ENCODE measurements at places on chromosomes 6 and 20.

DNA sequence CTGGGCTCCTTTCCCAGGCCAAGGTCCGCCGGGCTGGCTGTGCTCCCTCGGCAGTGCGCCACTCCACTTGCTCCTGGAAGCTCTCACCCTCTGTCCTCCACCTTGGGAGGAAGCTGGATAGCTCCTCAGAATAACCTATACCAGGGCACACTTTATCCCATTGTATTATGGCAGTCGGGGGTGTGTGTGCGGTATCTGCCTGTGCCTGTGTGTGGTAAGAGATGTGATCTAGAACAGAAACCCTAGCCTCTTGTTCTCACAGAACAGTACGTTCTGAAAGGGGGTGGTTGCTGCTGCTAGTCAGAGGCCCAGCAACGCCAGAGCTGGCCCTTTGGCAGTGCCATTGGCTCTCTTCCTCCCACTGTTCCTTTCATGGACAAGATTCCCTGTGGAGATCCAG lies 168.4 kb downstream of the TBXT start:
- DNase-seq, result no peak

GRCh38 chr6:150417899-150418826 lies 49.4 kb downstream of the IYD start:
- peak; percentile 72 for DNase-seq

GRCh38 chr20:22863826-22864225 lies 171.3 kb upstream of the SSTR4 start:
- no peak for DNase-seq

DNA sequence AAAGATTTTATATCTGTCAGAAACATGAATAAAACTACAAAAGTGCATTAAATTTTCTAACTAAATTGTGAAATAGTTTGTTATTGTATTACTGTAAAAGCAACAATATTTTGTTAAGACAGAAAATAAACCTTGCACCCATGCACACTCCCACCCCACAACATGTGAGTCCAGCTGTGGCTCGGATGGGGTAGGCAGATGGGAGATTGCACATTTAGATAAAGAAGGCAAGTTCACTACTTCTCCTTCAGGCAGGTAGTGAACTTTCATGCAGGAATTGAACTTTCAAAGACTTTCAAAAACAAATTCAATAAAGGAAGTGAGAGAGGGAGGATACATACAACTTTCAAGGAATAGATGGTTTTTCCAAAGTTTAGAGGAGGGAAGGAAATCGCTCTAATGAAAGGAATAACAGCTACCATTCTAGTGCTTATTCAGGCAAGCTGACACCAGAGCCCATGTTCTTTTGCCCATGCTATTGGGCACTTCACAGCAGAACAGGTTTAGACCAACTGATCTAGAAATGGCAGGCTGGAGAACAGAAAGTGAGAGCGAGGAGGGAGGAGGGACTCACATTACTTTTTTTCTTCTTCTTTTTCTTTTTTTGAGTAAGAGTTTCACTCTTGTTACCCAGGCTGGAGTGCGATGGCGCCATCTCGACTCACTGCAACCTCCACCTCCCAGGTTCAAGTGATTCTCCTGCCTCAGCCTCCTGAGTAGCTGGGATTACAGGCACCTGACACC lies 28.5 kb downstream of the SF3B5 start:
- no peak for DNase-seq

DNA sequence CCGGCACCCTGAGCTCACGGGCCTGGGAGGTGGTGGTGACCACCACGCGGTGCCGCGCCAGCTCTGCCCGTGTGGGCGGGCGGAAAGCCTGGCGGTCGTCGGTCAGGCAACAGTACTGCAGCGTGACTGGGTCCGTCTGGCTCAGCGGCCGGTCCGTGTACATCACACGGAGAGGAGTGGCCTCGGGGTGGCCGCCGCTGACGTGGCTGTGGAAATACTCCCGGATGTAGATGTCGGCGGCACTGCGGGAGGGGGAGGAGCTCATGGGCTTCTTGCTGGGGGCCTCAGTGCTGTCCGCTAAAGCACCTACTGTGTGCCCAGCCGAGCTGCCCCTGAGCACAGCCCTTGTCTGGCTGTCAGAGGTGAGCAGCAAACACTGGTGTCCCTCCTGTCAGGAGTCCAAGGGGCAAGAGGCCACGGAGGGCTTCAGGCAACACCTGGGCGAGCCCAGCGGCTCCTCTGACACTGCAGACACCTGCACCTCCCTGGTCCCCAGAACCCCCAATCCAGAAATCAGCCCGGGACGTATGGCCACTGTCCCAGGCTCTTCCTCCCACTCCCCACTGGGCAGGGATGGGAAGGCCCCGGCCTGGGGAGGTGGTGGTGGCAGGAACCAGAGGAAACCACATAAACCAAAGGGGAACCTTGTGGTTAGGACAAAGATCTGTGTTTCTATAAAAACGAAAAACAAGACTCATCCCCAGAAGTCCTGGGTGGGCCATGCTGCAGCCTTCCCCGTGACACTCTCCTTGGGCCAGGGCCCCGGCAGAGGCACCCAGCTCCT lies 6.5 kb downstream of the HELZ2 start:
- DNase-seq, result no peak

- DNase-seq, result no peak
Observed at GRCh38 chr6:82687855-82688254, 324.2 kb downstream of the TPBG start.

DNA sequence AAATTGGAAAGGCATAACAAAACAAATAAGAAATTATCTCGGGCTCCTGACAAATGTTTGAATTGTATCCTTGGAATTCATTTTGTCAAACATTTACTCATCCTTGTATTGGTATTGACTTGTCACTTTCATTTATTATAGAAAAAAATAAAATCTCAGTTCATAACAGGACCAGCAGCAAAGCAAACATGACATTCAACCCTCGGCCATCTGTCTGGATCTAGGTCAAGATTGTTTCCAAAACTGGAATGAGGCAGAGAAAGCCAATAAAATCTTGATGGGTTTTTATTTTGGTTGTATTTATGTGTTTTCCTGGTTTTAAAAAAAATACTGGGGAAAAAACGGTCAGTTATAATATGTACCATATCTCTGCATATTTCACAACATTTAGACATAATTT lies 42.9 kb upstream of the FABP7 start:
- DNase-seq, result peak; percentile 10

All from NCI-H510A treated with DMSO at 0.1 percent for 48 hours (cell line).